ENCODE measurements at places on chromosomes 12 and 14.

DNA sequence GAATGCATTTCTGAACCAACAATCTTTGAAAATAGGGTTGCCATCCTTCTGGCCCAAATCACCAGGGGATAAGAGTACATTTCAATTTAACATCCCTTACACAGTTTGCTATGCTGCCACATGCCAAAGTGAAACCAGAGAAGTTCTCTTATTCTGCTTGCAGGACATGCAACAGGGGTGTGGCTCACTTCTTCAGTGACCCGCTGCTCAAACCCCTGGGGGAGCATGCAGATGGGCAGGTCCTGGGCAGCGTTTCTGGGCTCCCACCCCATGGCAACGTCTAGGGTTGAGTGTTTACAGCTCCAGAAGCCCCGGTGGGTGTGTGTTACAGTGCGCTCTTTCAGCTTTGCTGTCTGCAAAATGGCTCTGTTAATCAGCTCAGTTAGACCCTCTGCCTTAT lies 1306.3 kb upstream of the TMEM132C start:
- DNase-seq = no peak

DNA sequence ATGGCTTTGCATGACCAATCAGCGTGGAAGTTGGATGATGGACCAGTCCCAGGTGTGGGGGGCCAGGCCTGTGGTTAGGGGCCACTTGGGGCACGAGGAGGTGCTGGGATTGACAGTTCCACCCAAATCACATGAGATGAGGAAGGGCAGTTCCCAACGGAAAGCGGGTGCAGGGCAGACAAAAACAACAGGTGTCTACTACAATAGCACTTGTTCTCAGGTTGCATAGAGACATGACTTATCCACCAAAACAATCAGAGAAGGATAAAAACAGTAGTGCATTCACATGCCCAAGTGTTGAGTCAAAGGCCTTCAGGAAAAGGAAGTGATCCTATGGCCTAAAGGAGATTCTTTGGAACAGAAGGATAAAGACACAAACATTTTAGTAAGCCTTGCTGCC lies 14.6 kb upstream of the EIF2B2 start:
- no peak for DNase-seq

DNA sequence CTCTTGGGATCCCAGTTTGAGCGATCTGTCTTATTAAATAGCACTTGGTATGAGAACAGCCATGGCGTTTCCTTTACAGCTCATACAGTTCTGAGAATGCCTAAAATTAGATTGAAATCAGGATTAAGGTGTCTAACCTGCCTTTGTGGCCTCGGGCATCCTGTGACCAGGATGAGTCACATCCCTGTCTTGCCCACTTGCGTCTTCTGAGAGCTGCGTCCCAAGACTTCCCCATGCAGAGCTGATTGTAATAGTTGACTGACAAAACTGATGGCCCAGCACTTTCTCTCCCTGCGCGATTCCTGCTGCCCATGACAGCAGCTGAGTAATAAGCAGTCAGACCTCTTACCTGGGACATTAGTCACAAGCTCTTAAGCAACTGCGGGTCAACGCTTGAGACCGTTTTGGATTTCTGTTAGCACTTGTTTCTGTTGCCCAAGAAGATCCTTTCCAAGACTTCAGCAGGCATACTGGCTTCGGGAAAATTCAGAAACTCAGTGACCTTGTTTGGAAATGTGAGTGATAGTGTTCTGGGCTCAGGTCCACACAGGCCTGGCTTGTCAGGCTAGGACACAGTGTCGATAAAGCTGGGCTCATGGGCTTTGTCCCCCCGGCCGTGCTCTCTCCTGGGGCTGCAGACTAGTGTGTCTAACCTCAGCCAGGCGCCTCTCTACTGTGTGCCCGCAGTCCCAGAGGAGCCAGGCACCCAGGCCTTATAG lies 169.9 kb upstream of the HIF1A start:
- DNase-seq = no peak

GRCh38 chr12:109476807-109477184 lies 304 bp downstream of the KCTD10 start:
- DNase-seq = no peak

DNA sequence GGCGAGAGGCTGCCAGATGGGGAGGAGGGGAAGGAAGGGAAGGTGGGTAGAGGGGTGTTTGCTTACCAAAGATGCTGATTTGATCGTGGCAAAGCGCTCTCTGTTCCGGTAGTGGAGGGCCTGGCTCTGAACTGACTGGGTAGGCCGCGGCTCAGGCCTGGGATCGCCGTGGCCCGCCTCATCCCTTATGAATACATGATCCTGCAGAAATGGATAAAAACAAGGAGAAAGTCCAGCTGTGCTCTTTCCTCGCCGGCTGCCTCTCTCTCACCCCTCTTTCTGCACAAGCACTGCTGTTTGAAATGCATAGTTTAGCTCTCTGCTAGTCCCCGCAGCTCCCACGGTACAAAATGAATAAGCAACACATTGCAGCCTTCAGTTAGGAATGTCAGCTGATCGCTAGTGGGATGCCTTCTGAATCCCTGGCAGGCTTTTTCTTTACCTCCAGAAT lies 53.8 kb downstream of the PEBP1 start:
- DNase-seq = no peak

GRCh38 chr12:108599541-108599940 lies 1.7 kb upstream of the TMEM119 start:
- DNase-seq = no peak

- DNase-seq = no peak
Measured at GRCh38 chr12:55965941-55966407, at the start of gene PMEL. Gene PMEL (minus strand): TSS chr12:55966042. CDS start chr12:55966011, 31 bp downstream.

DNA sequence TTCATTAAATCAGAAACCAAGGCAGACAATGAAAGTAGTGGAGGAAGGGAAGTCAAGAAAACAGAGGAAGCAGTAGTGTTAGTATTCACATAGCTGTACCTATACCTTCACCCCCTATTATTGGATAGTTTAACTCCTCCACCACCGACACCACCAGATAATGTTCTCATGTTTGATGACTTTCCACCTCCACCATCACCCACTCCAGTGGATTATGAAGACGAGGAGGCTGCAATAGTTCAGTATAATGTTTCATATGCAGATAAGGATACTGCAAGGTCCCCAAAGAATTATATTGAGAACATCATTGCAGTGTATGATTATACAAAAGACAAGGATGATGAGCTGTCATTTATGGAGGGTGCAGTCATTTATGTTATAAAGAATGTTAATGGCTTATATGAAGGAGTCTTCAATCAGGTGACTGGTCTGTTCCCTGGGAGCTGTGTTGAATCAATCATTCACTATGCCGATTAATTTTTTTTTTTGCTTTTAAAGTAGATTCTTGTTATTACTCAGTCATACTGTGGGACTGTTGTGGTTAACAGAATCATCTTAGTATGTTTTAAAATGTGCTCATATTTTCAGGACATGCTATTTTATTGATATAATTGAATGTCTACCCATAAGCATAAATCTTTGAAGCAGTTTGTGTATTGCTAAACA lies 32.2 kb upstream of the KTN1 start:
- DNase-seq = no peak

DNA sequence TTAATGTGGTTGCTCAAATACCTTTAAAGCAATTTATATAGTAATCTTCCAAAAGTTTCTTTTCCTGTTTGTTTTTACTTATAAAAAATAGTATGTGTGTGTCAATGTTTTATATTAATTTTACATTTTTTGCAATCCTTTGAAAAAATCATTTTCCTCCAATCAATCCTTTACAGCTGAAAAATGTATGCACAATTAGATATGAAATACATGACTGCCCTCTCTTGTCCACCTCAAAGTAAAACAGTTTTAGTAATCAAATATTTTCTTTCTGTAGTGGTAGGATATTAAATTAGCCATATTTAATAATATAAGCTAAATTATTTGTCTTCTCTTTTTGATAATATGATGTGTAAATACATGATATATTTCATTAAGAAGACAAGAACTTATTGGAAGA lies 269.9 kb downstream of the ADAMTS20 start:
- no peak for DNase-seq

- DNase-seq = no peak
Measured at GRCh38 chr12:123958876-123959275, 13.8 kb downstream of the CCDC92 start.

DNA sequence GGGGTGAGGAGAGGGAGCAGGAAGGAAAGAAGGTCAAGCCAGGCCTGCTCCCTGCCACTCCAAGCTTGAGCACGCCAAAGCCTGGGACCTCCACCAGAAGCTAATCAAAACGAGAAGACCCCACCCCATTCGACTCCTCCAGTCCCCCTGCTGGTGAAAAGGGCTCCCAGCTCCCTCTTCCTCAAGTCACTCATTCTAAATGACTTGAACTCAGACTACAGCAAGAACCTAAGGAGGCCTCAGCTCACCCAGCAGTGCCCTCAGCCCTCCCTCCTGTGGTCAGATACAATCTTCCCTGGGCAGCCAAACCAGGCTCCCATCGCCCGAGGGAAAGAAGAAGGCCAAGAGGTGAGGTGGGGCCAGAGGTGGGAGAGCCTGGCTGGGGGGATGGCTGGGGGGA lies 17.4 kb downstream of the HDAC7 start:
- DNase-seq = no peak

DNA sequence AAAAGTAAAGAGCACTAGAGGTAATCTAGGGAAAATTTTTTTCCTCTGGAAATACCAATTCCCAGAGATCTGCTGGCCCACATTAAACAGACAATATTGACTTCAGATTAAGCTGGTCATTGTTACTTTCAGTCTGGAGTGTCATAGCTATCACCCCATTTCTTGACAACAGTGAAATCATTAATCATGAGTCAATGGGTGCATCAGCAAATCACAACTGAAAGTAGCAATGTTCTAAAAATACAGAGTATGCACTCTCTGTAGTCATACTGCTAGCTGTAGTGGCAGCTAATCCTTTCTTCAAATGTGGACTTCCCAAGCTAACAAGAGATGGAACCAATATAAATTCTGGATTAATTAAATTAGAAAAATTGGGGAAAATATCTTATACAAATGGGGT lies 129.9 kb downstream of the CPNE8 start:
- no peak for DNase-seq

DNA sequence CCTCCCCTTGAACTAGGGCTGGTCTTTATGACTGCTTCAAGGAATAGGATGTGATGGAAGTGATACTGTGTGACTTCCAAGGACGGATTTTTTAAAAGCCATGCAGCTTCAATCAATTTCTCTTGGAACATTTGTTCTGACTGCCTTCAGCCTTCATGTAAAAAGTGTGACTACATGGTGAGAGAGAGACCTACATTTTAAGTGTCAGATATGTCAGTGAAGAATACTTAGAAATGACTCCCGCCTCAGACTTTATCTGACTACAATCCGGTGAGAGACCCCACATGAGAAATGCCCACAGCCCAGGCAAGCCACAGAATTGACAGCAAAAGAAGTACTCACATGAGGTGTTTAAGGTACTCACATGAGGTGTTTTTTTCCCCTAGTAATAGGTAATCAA lies 295.3 kb downstream of the KCNC2 start:
- no peak for DNase-seq

GRCh38 chr14:58947156-58947555 lies 241.3 kb upstream of the DAAM1 start:
- DNase-seq = no peak

DNA sequence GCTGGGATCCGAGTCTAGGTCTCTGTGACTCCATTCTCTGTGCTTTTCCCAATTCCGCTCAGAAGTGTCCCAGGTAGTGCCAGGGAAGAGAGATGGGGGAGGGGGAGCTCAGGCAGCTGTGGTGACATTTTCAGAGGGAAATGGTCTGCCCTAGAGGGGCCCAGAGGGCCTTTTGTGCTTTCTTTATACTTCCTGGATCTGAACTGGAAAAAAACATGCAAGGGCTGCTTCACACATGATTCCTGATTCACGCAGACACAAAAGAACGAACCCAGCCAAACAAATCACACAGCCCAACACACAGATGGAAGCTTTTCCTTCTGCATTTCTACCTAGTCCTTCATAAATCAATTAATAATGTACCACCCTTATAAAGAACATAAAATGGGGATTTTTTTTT lies 26.5 kb downstream of the GPR68 start:
- DNase-seq = no peak

- no peak for DNase-seq
Measured at GRCh38 chr12:58487678-58488161, 432.6 kb downstream of the LRIG3 start.
